ENCODE measurements at places on chromosomes 16 and 17. TPM values are rescaled to one million over a fixed set of nuclear protein-coding genes. Genes with fewer than 3 reads are reported as not detected.

GRCh38 chr17:80055597-80055996 is 19.2 kb downstream of the CCDC40 start:
- DNase-seq, result no peak

GRCh38 chr16:66115373-66115772 is 251.1 kb upstream of the CDH5 start:
- no peak for DNase-seq

GRCh38 chr16:5309946-5310611 is 212.5 kb upstream of the EEF2KMT start:
- DNase-seq, result no peak

GRCh38 chr17:76844846-76845245 is 23.4 kb upstream of the MGAT5B start:
- DNase-seq, result no peak

DNA sequence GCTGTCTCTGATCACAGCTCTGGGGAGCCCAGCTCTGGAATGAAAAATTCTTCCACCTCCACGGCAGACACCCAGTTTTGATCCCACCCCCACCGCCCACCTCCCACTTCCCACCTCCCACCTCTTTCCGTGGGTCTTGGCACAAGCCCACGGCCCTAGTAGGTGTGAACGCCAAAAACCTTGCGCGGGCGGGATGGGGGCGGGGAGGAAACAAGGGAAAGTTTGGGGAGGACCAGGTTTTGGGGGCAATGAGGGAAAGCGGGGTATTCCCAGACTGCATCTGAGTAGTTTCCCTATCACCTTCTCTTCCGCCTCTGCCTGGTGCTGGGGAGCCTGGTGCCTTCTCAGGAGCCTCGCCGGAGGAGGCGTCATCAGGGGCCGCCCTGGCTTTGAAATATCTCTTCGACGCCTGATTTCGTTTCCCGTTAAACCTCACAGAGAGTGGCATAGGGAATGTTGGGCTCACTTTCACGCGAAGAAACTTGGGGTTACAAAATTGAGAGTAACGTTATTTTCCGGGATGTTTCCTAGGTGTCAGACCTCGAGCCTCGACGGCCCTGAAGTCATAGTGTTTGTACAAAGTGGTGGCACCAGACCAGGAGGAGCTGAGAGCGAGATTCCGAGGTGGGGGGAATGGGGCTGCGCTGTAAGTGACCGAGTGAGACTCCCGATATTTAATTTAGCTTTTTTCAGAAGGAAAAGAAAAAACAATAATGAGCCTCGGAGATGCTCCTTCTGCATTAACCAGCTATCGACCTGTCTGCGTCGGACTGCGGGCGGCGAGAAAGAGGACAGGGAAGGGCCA is 1.6 kb upstream of the IRX3 start:
- DNase-seq, result no peak

DNA sequence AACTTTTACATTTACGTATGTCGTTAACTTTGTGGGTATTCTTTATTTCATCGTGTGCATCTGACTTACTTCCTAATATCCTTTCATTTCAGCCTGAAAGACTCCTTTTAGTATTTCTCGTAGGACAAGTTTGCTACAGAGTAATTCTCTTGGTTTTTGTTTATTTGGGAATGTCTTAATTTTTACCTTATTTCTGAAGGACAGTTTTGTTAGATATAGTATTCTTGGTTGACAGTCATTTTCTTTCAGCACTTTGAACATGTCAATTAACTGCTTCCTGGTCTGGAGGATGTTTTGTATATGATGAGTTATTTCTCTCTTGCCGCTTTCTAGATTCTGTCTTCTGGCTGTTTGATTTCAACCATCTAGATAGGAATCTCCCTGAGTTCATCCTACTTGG is 109.2 kb upstream of the NACA2 start:
- no peak for DNase-seq

- peak; percentile 46 for DNase-seq
Measured at GRCh38 chr16:56866955-56867830, 2.2 kb downstream of the SLC12A3 start.

DNA sequence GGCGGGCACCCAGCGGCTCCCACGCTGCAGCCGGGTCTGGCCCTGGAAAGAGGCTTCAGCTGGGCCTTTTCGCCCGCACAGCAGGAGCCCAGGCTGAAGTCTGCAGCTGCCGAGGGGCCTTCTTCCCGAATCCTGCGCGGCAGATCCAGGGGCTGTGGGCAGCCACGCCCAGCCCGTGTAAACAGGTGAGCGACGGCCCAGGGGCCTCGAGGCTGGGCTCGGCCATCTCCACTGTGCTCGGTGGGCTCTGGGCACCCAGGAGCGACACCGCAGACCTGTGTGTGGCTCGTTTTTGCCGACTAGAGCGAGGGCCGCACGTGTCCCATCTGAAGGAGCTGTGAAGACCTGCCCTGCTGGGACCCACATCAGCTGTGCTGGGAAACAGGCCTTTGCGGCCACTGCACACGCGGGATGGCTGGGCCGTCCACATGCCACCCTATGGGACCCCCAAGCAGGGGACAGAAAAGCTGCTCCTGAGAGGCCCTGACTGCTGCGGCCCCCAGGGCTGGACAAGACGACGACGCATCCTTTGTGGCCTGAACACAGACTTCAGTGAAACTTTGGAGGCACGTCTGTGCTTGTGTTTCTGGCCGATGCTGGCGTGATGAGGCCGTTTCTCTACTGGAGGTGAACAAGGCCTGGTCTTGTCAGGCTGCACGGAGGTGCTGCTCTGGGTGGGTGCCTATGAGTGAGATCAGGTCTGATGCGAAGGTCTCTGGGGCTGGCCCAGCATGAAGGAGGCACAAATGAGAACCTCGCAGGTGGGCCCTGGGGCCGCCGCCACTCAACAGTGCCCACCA is 5.2 kb upstream of the APRT start:
- DNase-seq, result no peak

DNA sequence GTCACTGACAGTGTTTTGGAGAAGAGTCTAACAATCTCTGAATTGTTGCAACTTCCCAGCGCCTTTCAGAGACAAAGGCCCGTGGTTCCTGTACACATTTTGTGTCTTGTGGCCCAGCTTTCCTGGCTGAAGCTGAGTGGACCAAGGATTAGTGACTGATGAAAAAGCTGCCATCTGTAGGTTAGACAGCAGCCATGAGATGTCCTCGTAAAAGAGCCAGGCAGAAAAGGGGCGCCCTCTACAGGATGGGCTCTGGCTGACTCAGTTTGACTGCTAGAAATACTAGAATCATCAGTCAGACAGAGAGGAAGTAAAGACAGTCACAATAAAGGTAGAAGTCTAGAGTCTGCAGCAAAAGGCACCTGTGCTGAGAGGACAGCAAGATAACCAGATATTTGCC is 26.5 kb upstream of the NF1 start:
- peak; percentile 45 for DNase-seq

DNA sequence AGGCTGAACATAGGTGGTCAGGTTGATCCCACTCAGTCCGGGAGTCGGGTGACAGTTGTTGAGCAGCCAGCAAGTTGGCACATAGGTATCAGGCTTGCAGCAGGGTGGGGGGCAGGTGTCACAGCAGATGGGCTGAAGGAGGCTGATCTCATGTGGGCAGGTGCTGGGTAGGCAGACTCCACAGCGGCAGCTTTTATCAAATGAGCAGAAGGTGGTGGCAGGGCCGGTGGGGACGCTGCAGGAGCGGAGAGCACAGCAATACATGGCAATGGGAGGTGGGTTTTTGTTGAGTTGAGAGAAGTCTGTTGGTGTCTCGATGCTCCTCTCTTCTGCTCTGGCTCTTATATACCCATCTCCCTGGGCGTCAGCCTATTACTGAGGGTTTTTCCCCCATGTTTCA is at the start of gene KRTAP3-1:
Gene KRTAP3-1 (minus strand): TSS at position 318 of the 400 bp plus-strand sequence. CDS start 54 bp downstream, at position 264.
- DNase-seq, result no peak

GRCh38 chr17:4476511-4477070 is 22.1 kb upstream of the SPNS2 start:
- DNase-seq, result peak; percentile 69

GRCh38 chr17:36778448-36778847 is 158.8 kb upstream of the LHX1 start:
- DNase-seq, result no peak

- no peak for DNase-seq
Measured at GRCh38 chr17:58328195-58329034, at the start of gene TSPOAP1. Gene TSPOAP1, minus strand, starts transcription at chr17:58328795. Its CDS starts 875 bp downstream, at chr17:58327920.

DNA sequence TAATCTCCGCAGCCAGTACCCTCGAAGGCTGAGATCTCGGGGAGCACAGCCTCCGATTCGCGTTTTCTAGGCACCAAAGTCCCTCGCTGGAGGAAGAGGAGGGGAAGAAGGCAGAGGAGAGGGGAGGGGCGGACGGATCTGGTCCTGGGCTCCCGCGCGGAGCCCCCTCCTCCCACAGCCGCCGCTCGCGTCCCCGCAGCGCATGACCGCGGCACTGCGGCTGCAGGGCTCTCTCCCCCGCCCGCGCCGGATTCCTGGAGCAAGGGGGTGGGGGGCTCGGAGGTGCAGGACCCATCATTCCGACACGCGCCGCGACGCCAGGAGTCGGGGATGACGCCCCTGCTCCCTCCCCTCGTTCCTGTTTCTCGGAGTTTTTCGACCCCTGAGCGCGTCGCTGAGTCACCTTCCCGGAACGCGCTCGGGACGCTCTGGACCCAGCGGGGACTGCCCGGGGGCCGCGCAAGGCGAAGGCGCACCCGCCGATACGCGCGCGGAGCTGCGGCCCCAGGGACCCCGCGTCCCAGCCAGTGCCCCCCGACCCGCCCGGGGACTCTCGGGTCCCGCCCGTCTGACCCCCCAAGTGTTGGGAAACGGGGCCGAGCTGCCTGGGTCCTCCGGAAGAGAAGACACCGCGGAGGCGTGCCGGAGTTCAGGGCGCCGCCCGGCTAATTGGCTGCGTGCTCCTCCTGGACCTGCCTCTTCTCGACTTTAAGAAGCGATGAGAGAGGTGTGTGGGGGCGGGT is 1.4 kb upstream of the SPHK1 start:
- DNase-seq, result no peak

DNA sequence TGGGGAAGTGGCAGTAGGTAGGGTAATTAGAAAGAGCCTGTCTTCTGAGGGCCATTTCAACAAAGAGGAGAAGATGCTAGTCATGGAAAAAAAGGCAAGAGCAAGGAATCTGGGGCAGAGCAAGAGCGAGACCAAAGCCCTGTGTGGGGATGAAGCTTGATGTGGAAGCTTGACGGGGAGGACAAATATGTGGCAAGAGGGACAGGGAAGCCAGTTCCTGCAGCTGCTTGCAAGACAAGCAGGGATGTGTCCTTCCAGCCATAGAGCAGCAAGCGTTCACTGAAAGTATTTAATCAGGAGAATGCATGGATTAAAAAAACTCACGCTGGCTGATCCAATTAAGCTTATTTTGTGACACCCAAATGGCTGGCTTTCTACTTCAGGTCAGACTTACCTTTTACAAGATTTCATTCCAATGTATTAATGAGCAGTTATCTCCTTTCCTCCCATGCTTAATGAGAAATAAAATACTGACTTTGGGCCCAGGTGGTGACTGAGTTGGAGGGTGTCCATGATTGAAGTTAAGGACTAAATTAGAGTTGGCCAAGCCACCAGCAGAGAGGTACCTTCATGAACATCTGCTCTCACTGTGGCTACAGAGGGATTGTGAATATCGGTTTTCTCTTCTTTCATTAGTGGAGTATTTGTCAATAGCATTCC is 76.8 kb downstream of the ABCA8 start:
- no peak for DNase-seq

DNA sequence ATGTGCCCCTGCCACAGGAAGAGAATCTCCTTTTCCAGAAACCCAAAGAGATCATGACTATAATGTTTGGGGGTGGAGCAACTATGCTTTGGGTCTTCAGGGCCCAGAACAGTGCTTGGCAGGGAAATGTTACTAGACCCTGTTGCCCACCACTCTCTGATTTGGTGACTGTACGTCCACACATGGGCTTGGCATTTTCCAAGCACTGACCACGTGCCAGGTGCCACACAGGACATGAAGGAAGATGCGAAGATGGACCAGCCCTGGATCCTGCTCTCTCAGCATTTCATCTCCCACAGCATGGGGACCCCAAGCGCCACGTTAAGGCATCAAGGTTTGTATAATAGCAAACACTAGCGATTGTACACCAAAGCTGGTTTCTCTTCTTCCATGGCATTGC is 50.1 kb downstream of the GSG1L start:
- DNase-seq, result no peak

DNA sequence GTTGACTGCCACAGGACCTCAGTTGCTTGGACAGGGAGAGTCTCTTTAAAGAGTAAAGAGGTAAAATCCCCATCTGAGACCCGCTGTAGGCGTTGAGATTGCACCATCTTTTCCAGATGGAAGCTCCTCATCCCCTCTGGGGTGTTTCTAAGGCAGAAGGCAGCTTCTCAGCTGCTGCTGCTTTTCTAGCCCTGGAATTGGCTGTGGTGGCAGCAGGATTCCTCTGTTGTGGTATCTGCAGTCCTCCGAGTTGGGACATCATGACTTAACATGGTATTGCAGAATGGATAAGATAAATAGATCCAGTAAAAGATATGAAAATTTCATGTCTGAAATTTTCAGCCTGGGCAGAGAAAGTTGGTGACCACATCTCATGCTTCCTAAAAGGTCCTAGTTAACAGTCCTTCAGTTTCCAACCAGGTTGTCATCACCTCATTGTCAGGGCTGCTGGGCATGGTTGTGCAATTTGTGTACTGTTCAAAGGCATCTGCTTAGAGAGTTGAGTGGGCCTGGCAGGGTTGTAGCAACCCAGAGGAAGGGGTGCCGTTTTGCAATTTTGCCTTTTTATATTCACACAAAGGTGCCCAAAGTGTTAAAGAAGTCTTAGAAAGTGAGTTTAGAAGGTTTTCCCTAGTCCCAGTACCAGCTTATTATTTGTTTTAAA is 150.4 kb downstream of the SPECC1 start:
- no peak for DNase-seq

Gene HS3ST3A1
- total RNA-seq, result 0.49 TPM

Gene SPNS2
- 158 TPM for total RNA-seq

Gene NT5C3B
- 39.6 TPM for total RNA-seq

Gene SPN
- total RNA-seq, result 9.0 TPM

Gene TEX14
- total RNA-seq, result 0.32 TPM

Gene KRTAP17-1
- not detected for total RNA-seq

Gene ITGB3
- total RNA-seq, result 10.6 TPM

Gene CAVIN1
- total RNA-seq, result 273 TPM

Gene TLCD3B
- total RNA-seq, result not detected

Gene HSDL1
- 16.3 TPM for total RNA-seq

Gene DNAAF8
- 2.5 TPM for total RNA-seq

Gene DBF4B
- 8.9 TPM for total RNA-seq

Gene MYLK3
- total RNA-seq, result 1.2 TPM

Gene CCL8
- 1.2 TPM for total RNA-seq

Measured in mucosa of gallbladder (tissue), 1 donor.